ENCODE measurements at places on chromosomes 13 and 19.

DNA sequence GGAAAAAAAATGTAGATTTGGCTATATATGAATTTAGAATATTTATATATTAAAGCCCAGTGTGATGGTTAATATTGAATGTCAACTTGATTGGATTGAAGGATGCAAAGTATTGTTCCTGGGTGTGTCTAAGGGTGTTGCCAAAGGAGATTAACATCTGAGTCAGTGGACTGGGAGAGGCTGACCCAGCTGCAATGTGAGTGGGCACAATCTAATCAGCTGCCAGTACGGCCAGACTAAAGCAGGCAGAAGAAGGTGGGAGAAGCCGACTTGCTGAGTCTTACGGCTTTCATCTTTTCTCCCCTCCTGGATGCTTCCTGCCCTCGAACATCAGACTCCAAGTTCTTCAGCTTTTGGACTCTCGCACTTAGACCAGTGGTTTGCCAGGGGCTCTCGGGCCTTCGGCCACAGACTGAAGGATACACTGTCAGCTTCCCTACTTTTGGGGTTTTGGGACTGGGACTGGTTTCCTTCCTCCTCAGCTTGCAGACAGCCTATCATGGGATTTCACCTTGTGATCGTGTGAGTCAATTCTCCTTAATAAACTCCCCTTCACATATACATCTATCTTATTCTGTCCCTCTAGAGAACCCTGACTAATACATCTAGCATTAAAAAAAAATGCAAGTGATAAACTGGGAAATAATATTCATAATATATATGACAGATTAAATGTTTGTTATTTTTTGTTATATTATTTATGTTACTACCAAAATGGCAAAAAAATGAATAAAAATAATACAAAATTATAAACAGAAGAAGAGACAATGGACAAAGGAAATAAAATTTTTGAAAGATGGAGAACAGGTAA, 122.4 kb downstream of the DLEU7 start:
- DNase-seq: no peak

- no peak for DNase-seq
These were observed 74.8 kb downstream of the SLC7A1 start for GRCh38 chr13:29520671-29521070.

GRCh38 chr19:55362990-55363716, at the start of gene GARIN5B:
TSS of gene GARIN5B (minus strand) at chr19:55363260. CDS start at chr19:55363066, 194 bp downstream.
- no peak for DNase-seq

DNA sequence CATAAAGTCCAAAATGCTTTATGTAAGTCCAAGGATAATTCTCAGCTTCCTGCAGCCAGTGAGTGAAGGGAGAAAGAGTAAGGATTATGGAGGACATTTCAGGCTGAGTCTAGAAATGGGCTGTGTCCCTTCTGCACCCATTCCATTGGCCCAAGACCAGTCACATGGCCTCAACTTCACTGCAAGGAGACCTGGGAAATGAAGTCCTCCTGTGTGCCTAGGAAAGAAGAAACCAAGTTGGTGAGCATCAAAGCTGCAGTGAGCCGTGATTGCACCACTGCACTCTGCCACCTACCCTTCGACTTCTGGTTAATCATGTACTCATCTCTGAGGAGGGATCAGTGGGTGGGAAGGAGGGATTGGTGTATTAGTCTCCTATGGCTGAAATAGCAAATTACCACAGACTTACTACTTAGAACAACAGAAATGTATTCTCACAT, 3.6 kb upstream of the CD37 start:
- peak; percentile 63 for DNase-seq

GRCh38 chr19:54029301-54029700, 34.4 kb downstream of the VSTM1 start:
- no peak for DNase-seq

GRCh38 chr13:29733147-29733611, 117.2 kb downstream of the UBL3 start:
- DNase-seq: no peak

DNA sequence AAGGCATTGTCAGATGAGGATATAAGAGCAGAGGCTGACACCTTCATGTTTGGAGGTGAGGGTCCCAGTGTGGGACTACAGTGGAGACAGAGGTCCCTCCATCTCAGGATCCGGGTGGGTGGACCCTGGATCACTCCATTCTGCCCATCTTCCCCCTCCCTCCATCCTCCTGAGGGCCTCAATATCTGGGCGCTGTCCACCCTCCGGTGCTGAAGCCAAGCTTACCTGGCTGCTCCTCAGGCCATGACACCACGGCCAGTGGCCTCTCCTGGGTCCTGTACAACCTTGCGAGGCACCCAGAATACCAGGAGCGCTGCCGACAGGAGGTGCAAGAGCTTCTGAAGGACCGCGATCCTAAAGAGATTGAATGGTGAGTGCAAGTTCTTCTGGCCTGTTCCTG, 11.9 kb downstream of the CYP4F12 start:
- no peak for DNase-seq

DNA sequence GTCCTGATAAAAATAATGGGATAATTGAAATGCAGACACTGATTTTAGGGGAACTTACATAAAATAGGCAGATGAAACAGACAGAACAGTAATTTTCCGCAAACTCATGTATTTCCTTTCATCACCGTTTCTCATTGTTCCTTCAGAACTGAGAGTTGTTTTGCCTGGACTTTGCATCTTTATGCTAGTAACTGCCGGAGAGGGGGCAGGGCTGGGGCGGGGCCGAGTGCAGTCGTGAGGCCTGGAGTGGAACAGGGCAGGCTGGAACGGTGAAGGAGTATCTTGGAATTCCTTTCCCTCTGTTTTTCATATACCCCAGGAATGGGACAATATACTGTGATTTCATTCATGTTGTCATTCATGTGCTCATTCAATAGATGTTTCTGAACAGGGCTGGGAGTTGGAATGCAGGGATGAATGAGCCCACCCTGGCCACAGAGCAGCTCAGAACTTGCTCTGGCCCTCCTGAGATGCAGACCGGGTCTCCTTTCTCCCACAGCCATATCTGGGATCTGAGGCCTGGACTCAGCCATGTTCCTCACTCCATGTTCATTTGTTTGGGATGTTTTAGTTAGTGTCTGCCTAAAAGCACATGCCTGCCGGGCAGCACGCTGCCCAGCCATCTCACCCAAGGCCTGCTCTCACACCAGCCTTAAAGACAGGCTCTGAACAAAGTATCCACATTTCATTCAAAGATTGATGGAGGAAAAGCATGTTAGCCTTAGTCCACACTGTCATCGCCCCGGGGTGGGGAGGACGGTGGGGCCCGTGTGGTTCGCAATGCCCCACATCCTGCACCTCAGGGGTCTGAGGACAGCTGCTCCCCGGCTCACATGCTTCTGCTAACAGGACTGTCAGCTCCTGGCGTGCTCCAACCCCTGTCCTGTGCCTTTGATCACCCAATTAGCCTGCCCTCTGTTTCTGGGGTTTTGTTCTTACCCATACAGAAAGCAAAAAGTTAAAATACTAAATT, 92.9 kb downstream of the SOX1 start:
- DNase-seq: no peak

- no peak for DNase-seq
These were observed 20.1 kb upstream of the MRI1 start for GRCh38 chr19:13744174-13744573.

- no peak for DNase-seq
These were observed at the start of gene OR10H4 for GRCh38 chr19:15948223-15949058. TSS of gene OR10H4 (plus strand) at chr19:15949008. CDS start at chr19:15949008, 0 bp downstream.

GRCh38 chr13:99303863-99304521, 3.2 kb downstream of the GPR183 start:
- no peak for DNase-seq

- no peak for DNase-seq
These were observed 18.0 kb upstream of the CD22 start for GRCh38 chr19:35310811-35311465.

DNA sequence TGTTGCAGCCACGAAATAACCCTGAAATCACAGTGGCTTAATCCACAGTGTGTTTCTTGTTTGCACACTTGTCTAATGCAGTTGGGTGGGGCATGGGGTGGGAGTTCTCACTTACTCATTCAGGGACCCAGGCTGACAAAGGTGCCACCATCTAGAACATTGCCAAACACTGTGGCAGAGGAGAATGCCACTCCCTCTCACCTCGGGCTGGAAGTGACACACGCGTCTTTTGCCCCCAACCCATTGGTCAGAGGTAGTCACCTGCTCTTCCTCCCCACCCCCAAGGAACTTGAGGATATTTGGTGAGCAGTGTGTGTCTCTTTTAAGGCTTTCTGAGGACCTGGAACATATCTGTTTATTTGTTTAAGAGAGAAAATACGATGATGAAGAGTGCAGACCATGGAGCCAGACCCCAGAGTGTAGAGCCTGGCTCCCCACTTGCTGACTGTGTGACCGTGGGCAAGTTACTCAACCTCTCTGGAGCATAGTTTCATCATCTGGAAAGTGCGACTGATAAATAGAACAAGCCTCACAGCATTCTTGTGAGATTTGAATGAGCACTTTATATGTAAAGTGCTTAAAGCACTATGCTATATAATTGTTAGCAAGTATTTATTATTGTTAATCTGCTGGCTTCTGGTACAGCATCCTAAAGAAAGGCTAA, 17.4 kb downstream of the GPR183 start:
- DNase-seq: no peak

DNA sequence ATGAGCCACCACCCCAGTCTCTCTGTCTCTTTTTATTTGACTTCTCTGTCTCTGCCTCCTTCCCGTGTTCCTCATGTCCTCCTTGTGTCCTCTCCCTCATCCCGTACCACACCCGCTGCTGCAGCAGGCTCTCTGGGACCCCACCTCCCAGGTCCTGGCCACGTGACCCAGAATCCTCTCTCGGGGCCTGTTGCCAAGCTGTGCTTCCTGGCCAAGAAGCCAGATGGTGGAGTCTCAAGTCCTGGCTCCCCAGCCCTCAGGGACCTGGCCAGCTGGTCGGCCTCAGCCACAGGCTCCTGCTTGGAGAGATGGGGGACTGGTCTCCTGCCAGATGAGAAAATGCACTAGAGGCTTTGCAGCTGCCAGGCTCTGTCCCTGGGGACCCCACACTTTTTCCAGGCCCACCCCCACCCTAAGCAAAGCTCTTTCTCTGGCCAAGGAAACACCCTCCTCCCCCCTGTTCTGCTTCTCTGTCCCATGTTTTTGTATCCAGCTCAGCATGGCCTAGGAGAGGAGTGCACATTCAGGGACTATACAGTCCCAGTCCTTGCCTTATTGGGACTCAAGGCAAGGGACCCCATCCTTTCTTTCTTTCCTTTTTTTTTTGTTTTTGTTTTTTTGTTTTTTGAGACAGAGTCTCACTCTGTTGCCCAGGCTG, 34.3 kb upstream of the SHKBP1 start:
- peak; percentile 60 for DNase-seq

- DNase-seq: peak; percentile 95
These were observed 10.1 kb upstream of the ZNF358 start for GRCh38 chr19:7505682-7506384.

DNA sequence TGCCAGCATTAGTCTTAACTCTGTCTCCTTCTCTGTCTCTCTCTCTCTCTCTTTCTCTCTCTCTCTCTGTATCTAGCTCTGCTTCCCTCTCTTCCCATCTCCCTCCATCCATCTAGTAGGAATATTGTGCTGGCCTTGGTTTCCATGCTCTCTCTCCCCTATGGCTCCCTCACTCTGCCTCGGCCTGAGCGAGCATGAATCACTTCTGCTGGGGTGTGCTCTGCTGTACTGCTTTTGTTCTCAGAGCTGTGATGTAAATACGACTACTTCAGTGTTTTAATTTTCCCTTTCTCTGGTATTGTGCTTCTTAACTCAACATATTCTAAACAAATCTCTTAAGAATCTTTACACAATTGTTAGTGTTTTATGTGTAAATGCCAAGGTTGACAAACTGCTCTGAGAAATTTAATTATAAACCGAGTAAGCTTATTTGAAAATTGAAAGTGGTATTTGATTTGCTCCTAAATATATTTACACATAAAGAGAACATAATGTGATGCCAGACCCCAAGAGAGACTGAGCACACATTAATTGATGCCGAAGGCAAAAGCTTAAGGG, 211.5 kb upstream of the KL start:
- no peak for DNase-seq

GRCh38 chr13:22278336-22278929, 607.6 kb downstream of the FGF9 start:
- peak; percentile 8 for DNase-seq

DNA sequence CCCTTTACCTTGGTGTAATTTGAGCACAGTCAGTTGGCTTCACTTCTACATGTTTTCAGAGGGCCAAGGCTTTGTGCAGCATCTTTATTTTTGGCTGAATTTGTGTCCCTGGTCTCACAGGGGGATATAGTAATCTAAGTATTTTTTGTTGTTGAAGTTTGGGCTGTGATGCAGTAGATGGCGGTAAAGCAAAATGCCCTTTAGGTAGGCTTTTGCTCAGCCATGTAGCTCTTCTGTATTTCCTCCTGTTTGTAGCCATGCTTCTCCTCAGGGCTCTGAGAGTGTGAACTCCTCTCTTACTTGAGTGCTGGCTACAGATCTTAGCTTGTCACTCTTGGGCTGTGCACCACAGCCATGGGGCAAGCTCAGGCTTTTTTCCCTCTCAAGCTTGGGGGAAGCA, 328.6 kb downstream of the SLITRK5 start:
- DNase-seq: no peak

GRCh38 chr19:7746903-7747884, at the start of gene CD209:
TSS of gene CD209 (minus strand) at chr19:7747534. CDS start at chr19:7747511, 23 bp downstream.
- DNase-seq: no peak

- no peak for DNase-seq
These were observed 58.6 kb upstream of the POSTN start for GRCh38 chr13:37657134-37657533.

DNA sequence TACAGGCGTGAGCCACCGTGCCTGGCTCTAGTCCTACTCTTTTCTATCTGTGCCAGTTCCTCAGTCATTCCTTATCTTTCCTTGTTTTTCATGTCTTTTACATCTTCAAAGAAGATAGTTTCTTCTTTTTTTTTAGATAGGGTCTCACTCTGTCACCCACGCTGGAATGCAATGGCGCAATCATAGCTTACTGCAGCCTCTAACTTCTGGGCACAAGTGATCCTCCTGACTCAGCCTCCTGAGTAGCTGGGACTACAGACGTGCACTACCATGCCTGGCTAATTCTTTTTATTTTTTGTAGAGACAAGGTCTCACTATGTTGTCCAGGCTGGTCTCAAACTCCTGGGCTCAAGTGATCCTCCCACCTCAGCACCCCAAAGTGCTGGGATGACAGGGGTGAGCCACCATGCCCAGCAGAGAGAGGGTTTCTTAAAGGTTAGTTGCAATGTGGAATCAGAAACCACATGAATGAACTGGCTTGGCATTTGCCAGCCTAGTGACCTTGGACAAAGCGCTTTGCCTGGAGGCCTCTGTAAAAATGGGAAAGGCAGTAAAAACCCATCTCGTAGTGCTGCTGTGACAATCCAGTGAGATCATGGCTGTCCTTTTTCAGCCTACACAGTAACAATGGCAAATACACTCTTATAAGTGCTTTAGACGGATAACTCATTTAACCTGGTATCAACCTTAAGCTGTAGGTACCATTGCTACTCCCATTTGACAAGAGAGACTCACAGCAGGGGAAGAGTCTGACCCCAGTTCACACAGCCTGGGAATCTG, 3.9 kb downstream of the ACP7 start:
- DNase-seq: no peak

GRCh38 chr13:74869846-74870245, 612.1 kb downstream of the TBC1D4 start:
- no peak for DNase-seq

- DNase-seq: no peak
These were observed 447.1 kb downstream of the KLF12 start for GRCh38 chr13:73687087-73687486.

- DNase-seq: no peak
These were observed 401.7 kb upstream of the HTR2A start for GRCh38 chr13:47298506-47298905.

All from SK-N-SH (cell line).